ENCODE measurements at places on chromosomes 5 and 9. TPM values are rescaled to one million over a fixed set of nuclear protein-coding genes. Genes with fewer than 3 reads are reported as not detected.

Gene PLPP7
- not detected for total RNA-seq

Gene AJM1
- total RNA-seq: 8.7 TPM

Gene IL5
- total RNA-seq: 3.3 TPM

Gene KIAA1958
- 7.4 TPM for total RNA-seq

Gene BAAT
- total RNA-seq: not detected

Gene C1QTNF2
- not detected for total RNA-seq

Gene FCN1
- not detected for total RNA-seq

Gene GPRIN1
- total RNA-seq: 3.7 TPM

Gene SLC34A3
- total RNA-seq: not detected

Gene PARP8
- total RNA-seq: 91.7 TPM

Gene RECK
- 8.1 TPM for total RNA-seq

Gene PCDHA1
- total RNA-seq: not detected

Gene NINJ1
- total RNA-seq: 36.9 TPM

Gene LHX6
- not detected for total RNA-seq

Gene NOP16
- total RNA-seq: 24.2 TPM

DNA sequence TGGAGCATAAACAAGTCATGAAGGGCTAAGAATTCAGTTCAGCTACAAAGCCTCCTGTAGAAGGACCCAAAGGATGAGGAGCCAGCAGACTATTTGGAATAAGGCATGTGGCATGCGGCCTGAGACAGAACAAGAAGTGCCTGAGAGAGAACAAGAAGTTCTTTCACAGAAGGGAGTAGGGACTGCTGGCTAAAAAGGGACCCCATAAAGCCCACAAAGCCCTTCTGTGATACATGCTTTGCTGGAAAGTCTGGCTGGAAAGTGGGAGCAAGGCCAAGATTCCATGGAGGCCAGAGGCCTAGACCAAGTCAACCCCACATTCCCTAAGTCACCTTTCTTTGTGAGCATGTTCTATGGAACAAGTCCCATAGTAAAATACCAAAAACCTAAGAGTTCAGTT, 35.9 kb upstream of the UBAP2 start:
- no peak for DNase-seq

DNA sequence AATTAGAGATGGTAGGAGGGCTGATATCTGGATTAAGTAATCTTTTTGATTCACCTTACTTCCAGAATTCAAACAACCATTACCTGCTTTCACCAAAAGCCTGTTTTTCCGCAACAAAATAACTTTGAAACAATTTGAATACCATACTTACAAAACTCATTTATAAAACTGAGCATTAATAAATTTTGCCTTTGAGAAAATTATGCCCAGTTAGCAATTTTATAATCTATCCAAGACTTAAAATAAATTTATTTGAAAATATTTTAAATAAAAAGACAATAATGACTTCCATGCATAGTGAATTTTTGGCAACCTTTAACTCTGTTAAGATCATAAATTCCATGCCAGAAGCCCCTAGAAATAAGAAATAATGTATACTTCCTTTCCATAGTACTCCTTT, 71.3 kb upstream of the FTMT start:
- DNase-seq: no peak

DNA sequence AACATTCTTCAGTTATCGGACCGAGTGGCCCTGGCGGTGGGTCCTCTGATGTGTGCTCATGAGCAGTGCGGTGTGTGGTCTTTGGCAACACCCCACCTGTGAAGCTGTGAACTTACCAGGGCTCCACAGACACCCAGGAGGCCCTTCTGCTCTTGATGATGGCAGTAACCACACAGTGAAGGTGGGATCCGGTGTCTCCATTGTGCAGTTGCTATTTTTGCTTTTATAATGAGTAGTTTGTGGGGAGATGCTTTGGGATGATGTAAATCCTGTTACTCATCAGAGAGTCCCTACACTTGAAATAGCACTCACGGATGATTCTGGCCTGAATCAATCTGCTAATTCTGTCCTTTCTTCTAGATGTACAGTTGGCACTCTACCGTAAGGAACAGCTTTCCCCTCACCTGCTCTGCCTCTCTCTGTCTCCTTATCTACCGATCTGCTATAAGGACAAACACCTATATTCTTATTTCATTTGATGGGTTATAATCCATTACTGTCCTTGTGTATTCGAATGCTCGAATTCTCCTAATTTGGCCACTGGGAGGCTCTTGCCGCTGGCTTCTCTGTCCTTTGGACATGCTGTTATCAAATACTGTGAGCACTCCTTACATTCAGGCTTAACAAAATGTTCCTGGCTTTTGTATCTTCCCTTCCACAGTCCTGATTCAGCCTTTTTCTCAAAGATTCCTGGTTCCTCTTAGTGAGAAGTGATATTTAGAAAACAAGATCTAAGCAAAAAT, 20.2 kb downstream of the ATPSCKMT start:
- DNase-seq: no peak

GRCh38 chr5:107766439-107766838, 95.7 kb upstream of the EFNA5 start:
- no peak for DNase-seq

DNA sequence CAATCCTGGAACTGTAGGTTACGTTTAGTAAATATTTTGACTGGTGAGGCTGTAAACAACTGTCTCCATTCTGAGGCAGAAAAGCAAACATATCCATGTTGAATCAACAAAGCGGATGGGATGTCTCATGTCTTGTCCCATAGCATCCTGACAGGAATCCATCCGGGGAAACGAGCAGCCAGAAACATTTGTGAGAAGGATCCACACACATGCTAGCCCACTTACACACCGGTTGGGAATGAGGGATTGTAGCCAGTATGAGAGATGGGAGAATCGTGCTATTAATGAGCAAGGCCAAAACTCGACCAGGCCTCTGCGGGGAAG, 117.5 kb downstream of the FSTL4 start:
- no peak for DNase-seq

GRCh38 chr5:115858396-115858795, 16.7 kb downstream of the AP3S1 start:
- DNase-seq: no peak

DNA sequence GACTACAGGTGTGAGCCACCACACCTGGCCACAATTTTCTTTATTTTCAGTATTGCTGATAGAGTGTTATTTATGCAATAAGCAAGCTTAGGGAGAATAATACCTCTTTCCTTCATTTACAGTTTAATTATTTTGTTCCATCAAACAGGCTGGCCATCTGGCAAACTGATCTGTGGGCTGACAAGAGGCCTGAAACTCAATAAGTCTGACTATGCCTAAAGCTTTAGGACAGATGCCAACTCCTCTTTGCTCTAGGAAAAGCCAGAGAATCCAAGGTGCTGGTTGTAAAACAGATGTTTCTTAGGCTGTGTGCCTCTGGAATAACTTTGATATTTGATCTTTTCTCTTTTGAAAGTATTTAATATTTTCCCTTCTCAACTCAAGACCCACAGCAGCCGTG, 98.4 kb downstream of the TARS1 start:
- DNase-seq: no peak

DNA sequence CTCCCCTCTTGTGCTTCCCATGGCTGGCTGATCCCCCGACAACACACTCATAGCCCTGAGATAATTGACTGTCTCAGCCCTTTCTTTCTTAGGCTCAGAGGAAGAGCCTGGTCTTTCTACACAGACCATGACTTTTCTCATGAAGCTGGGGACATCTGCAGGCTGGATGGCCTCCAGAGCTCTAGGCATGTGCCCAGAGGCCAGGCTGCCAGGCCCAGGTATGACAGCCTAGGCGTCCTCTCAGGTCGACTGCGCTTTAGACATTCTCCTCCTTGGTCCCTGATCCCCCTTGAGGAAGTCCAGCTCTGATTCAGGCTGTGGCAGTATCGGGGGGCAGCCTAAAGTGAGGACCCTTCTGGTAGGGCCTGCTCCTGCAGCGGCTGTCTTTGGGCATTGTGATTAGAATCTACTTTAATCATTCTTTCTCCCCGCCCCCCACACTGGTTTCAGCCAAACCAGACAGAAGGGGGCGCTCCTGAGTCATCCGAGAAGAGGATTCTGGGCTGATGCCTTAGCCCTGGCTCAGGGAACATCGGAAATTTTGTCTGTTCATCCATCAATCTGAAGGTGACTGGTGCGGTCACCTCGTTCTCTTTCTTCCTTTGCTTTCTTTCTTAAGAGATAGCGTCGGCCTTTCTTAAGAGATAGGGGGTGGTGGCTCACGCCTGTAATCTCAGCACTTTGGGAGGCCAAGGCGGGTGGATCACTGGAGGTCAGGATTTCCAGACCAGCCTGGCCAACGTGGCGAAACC, 66.5 kb upstream of the HSPA9 start:
- peak; percentile 80 for DNase-seq

DNA sequence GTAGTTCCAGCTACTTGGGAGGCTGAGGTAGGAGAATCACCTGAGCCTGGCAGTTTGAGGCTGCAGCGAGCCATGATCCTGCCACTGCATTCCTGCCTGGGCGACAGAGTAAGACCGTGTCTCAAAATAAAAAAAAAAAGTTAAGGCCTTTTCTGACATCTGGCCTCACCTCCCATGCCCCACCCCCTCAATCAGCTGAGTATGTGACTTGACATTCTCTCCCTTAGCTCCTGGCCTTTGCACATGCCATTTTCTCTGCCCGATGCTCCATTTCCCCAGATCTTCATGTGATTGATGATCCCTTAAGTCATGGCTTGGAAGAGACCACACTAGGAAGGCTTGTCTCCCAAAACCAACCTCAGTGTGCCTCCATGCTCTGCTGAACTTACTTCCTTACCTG, 17.7 kb upstream of the TCOF1 start:
- DNase-seq: no peak

DNA sequence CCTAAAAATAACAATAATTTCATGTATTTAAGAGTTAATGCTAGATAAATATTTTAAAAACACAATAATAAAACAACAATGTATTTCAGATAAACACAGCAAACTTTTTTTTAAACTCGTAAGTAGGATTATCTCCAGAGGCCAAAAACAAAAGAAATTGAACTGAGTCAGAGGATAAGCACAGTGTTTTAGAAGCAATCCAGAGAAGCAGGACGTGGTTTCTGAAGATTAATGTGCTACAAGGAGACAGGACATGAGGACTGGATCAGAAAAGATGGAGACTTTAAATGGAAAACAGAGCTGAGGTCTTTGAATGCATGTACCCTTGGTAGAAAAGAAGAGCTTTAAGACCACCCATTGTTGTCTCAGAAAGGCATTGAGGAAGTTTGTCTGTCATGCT, 491.2 kb upstream of the TLE4 start:
- no peak for DNase-seq

DNA sequence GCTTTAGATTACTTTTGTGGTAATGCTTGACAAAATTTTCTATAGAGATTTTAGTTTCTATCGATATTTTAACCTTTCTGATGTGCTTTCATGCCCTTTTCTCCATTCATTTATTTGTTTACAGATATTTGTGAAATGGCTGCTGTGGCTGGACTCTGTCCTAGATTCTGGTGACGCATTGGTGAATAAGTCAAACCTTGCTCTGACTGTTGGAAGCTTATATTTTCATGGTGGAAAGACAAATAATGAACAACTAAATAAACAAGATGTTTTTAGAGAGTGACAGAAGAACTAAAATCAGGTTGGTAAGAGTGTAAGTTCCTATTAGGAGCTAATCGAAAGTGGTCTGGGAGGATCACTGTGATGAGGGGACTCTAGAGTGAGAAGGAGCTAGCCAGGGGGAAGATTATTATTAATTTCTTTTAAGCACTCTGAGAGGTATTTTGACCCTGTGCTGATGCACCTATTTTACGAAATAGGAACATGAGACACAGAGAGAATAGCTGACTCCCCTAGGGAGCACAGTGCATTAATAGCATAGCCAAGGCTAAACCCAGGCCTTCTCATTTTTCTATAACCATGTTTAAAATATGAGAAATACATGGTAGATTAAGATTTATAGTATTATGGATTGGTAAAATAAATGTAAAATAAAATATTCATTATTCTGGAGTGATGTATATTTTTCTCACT, 411.9 kb upstream of the ARRDC3 start:
- no peak for DNase-seq

- no peak for DNase-seq
Measured at GRCh38 chr9:96480736-96481135, 30.8 kb downstream of the HABP4 start.

DNA sequence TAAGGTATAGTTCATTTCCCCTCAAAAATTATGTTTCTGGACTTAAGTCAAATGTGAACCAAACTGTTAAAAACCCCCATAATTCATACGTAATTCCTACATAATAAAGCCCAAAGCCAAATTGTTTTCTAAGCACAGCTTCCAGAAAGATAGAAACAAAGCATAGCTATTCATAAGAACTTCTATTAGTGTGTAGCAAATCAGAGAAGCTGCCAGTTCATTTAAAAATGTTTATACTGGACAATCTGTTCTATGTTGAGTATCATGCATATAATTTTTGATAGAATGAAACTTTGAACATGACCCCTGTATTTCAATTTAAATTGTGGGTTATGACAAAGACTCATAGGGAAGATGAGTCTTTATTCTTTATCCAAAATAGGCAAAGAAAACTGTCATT, 119.0 kb upstream of the TXNDC8 start:
- no peak for DNase-seq

- DNase-seq: no peak
Measured at GRCh38 chr5:36733183-36733582, 126.8 kb downstream of the SLC1A3 start.

DNA sequence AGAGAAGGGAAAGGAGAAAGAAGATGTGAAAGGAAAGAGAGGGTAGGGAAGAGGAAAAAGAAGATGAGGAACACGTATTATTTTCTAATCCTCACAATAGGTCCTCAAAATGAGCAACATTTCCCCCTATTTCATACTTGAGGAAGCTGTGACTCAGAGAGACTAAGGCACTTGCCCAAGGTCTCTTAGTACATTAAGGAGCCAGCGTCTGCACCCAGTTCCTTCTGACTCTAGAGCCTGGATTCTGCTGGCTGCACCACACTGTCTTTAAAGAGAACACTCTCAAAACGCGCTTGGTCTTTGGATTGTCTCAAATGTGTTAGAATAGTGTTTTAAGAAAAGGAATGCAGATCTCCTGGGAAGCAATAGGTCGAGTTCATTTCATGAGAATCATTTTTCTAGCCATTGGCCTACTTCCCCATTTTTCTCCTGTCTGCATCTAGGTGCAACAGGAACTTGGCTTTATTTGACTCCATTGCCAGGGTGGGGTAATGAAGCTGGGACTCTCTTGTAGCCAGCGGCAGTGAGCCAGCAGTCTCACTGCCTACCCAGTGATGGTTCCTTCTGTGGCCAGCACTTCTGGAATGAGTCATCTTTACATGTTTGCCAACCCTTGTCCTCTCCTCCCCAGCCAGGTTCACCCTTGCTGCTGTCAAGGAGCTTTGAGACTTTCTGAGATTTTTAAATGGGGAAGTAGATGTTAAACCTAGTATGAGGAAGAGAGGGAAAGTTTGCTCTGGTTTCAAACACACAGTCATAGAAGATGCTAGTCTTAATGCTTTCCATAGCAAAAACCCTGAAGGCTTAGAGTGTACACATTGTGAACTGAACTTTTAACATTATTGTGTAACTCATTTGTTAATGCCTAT, 82.7 kb downstream of the DOCK8 start:
- no peak for DNase-seq
